ENCODE measurements at places on chromosomes 5 and 9.

DNA sequence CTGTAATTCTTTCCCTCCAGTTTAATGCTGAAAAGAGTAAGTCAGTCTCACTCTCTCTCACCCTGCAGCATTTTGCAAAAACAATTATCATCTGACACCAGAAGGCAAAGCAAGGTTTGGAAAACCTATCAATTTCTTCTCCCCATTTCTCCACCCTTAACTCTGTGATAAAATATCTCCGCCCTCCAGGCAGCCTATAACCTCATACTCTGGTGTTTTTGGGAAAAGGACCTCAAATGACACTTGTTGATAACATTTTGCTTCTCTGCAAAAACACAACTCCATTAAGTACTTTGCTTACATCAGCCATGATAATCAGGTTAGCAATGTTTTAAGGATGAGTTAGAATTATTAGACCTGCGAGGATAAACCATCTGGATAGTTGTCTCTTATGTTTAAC lies 2.3 kb downstream of the ANKH start:
- no peak for DNase-seq

DNA sequence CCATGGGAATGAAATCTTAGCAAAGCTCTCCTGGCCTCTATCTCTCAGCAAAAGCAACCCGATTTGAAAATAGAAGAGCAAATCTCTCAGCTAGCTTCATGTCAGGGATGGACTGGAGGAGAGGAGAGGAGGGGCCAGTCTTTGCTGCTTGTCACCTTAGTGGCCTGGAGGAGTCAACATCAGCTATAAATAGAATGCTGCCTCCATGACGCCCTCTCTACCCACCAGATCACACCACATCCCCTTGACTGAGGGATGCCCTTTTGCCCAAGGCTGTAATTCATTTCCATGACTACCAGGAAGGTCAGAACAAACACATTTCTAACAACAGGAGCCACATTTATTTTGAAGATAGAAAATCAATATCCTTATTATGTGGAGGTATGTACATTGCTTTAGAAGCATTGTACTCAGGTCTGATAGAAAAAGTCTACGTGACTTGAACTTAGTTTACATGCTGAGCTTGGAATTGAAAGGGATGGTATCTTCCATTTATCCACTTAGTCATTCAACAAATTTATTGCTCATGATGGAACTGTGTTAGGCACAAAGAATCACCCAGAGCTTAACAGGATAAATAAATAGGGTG lies 92.4 kb upstream of the LIFR start:
- no peak for DNase-seq

GRCh38 chr9:3730511-3730922 lies 204.7 kb upstream of the RFX3 start:
- DNase-seq = no peak

- no peak for DNase-seq
Measured at GRCh38 chr9:12699529-12699928, 6.3 kb downstream of the TYRP1 start.

GRCh38 chr5:42956551-42956950 lies 83.6 kb downstream of the ANXA2R start:
- DNase-seq = no peak

GRCh38 chr9:32350682-32351081 lies 33.8 kb upstream of the ACO1 start:
- DNase-seq = peak; percentile 56

DNA sequence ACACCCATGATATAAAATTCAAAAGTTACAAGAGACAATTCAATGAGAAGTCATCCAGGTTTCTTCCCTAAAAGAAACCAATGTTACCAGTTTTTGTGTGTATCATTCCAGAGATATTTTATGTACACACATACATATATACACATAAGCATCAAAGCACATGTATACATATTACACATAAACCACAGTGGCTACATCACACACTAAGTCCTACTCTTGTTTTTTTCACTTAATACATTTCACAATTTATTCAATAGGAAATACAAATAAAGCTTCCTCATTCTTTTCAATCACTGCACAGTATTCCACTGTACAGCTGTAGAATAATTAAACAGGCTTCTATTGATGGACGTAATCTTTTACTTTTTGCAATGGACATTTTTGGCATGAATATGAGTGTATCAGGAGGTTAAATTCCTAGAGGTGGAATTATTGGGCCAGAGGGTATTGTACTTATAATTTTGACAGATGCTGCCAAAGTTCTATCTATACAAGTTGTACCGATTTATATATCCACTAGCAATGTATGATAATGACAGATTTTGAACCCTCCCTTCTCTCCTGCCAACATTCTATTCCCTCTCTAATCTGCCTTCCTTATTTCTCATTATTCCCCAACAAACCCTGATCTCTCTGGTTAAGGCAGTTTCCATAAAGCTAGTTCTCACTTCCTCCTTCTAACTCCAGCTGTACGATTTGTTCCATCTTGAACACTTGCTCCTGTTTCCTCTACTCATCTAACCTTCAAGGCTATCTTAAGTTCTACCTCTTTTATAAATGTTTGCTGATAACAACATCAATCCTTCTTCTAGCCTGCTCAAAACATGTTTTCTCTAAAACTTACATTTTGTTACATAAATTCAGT lies 35.2 kb downstream of the MRPS27 start:
- DNase-seq = no peak

- DNase-seq = no peak
Measured at GRCh38 chr5:173231996-173232498, 3.0 kb downstream of the NKX2-5 start.

DNA sequence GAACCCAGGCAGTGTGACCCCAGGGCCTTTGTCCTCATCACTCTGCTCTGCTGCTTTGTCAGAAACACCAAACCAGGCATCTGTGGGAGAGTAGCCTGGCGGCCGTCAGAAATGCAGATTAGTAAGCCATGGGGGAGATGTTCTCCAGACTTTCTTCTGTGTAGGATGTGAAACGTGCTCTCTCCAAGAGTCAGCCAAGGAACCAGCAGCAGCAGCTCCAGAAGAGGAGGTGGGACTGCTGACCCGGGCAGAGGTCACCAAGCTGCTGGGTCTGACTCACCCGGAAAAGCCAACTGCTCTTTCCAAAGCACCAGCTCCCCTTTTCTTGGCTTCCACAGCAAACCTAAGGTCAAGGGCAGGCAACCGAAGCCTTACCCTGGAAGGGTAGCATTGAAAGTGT lies 14.4 kb upstream of the ABLIM3 start:
- no peak for DNase-seq

DNA sequence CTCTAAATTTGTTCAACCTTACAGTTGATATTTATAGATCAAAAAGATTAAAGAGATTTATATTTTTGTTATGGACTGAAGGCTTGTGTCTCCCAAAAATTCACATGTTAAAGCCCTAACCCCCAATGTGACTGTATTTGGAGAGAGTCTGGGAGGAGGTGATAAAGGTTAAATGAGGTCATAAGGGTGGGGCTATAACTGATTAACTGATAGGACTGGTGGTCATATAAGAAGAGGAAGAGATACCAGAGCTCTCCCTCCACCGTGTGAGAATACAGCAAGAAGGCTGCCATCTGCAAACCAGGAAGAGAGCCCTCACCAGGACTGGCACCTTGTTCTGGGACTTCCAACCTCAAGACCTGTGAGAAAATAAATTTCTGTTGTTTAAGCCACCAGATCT lies 264.3 kb downstream of the ENC1 start:
- no peak for DNase-seq

DNA sequence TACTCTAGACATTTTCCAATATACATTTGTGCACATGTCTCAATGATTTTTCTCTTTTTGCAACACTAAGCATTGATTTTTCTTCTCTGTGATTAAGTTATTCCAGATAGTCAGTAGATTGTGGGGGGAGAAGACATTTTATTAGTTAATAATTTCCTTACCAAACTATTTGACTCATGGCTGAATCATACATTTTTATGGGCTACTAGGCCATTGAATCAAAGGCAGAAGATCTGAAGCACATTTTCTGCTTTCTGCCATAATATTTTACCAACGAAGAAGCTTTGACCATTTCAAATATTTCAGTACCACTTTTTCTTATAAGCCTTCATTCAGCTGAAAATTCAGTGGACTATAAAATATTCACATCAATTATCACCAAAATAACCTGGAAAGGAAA lies 175.6 kb downstream of the IRX2 start:
- DNase-seq = no peak

DNA sequence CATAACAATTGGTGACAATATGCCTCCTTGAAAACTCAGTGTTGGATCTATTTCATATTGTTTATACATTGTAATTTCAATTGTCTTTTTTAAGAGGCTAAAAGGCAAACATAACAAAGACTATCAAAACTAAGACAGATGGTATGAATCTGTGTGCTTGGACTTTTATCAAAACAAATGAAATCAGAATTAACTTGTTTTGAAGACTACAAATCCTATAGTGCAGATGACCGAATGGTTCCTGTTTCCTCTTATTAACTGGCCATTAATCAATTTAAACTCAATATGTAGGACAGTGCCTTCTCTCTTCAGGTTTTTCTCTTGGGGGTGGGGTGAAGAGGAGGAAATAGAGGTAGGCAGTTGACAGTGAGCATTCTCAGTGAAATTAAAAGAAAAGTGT lies 366.9 kb upstream of the GRAMD2B start:
- DNase-seq = peak; percentile 43

GRCh38 chr9:90881648-90882047 lies 80.0 kb downstream of the SYK start:
- no peak for DNase-seq

DNA sequence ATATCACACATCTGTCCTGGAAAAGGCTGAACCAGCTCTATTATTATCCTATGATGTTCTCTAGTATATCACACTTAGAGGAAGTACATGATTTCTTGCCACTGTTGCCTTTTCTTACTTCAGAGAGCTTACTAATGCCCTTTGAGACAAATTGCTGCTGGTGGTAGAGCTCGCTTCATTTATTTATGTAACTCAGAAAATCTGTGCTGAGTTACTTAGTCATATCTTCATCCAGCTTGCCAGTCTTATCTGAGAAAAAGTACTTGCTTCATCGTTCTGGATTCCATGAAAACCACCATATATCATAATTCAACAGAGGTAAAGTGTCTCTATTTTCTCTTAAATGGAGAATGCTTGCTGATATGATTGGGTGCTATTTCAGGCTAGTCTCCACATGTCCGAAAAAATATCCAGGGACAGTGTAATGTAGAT lies 26.6 kb downstream of the PTPDC1 start:
- DNase-seq = no peak

DNA sequence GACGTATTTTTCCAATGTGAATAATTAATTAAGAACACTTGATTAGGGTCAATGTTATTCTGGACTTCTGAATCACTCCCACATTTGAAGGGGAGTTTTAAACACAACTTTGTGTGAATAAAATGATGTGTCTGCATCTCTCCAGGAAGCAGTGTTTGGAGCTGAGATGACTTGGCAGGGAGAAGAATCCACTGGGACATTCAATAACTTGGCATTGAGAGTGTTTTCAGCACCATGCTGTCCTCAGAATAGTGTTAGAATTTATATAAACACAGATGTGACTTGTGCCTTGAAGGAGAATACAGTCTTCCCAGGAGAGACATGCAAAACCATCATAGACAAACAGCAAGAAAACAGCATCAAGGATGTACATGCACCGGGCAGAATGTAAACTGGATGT lies 32.7 kb upstream of the KCNMB1 start:
- no peak for DNase-seq

GRCh38 chr9:132993511-132993939 lies 15.0 kb downstream of the GFI1B start:
- peak; percentile 34 for DNase-seq

DNA sequence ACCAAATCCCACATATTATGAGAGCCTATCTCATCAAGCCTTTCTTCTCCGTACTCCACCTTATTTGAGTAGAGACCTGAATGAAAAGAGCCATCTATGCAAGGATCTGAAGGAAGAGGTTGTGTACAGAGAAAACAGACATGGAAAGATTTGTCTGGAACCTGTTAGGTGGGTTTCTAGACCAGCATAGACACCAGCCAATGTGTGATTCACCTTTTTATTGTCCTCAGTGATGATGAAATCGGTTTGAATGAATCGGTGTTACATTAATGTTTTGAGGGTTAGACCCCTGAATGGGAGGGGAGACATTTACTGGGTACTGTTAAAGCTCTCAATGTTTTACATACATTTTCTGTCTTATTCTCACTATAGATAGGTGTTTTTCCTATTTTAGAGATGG lies 223.6 kb downstream of the NMUR2 start:
- DNase-seq = no peak

GRCh38 chr5:137113939-137114338 lies 385.2 kb downstream of the SPOCK1 start:
- no peak for DNase-seq

- no peak for DNase-seq
Measured at GRCh38 chr5:79746642-79747569, 57.3 kb downstream of the CMYA5 start.

DNA sequence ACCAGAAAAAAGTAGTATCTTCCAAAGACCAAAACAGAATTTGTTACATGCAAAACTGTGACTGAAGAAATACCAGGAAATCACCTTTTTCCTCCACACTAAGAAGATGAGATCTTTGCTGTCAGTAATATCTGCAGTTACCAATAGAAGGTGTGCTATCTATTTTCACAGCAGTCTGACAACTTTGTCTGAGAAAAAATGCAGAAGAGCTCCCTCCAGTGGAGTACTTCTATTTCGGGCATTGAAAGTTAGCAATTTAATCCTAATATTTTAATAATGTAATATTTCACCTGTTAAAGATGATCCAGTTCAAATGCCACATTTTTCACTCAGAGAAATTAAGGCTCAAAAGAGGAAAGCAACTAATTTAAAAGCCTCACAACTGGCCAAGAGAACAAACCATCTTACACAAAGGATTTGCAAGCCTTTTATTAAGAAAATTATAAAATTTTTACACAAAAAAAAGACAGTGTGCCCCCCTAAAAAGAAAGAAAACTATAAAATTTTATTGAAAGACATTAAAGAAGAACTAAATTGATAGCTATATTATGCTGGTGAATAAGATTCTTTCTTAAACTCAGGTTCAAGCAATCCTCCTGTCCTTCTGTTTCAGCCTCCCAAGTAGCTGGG lies 50.6 kb downstream of the DEPDC1B start:
- no peak for DNase-seq

DNA sequence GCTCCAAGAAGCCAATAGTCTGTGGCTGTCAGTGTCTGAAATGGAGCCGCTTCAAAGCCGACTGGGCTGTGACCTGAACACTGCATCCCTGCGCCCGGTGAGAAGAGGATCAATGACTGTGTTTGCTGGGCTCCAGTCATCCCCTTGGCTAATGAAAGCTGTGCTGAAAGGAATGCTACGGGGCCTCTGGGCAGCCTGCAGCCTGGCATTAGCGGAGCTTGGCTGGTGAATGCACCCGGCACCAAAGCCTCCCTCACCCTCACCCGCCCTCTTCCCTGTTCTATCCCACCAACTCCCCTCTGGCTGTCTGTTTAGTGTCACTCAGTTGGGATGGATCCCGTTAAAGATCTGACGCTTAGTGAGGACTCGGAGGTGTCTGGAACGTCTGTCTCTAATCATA lies 355.3 kb downstream of the BNC2 start:
- DNase-seq = peak; percentile 28

GRCh38 chr9:85743275-85744128 lies 1.7 kb upstream of the AGTPBP1 start:
- peak; percentile 70 for DNase-seq

- no peak for DNase-seq
Measured at GRCh38 chr9:7121664-7122063, 363.9 kb downstream of the KDM4C start.
